ENCODE measurements at places on chromosomes 13 and 19. TPM values are rescaled to one million over a fixed set of nuclear protein-coding genes. Genes with fewer than 3 reads are reported as not detected.
A peak's percentile ranks its signal among the peaks of the same experiment; 100 is the strongest.

GRCh38 chr13:42021851-42022250, 26.6 kb upstream of the DGKH start:
- no peak for DNase-seq

DNA sequence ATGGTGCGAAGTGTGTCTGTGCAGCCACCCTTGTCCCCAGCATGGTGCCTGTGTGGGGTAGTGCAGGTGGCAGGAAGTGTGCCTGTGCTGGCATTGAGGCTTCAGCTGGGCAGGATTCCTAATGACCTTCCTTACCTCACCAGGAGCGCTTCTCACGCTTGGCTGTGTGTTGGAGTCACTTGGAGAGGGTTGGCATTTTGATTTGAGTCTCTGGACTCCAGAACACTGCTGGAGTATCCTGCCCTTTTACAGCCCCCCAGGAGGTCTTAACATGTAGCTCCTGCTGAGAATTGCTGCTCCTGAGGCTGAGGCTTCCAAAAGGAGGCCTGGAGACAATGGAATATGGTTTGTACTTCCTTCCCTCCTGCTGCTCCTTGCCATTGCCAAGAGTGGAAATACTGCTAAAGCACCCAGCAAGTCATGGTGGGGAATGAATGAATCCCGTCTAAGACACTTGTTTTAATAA, 87.1 kb downstream of the ARHGEF7 start:
- DNase-seq = no peak

GRCh38 chr13:54953786-54954185, 1925.2 kb downstream of the OLFM4 start:
- no peak for DNase-seq

DNA sequence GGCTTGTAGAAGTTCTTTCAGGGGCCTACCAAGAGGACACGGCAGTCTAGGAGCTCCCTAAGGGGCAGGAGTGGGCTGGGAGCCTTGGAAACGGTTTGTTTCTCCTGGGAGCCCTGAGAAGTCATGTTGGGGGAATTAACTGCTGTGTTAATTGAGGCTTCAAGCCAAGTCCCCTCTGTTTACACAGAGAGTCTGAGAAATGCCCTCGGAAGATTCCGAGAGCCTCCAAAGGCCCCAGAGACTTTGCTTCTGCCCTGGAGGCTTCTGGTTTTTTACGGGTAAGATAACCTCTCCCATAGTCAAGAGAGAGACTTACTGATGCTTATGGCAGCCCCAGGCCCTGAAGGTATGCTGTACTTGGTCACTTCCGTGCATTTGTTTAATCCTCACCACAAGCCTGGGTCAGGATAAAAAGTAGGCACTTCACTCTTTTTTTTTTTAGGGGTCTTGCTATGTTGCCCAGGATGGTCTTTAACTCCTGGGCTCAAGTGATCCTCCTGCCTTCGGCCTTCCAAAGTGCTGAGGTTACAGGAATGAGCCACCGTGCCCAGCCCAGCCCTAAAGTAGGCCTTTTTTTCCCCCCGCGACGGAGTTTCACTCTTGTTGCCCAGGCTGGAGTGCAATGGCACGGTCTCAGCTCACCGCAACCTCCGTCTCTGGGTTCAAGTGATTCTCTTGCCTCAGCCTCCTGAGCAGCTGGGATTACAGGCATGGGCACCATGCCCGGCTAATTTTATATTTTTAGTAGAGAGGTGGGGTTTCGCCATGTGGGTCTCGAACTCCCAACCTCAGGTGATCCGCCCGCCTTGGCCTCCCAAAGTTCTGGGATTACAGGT, 15.2 kb downstream of the IER2 start:
- DNase-seq = no peak

GRCh38 chr19:2524840-2525723, 49.2 kb downstream of the GADD45B start:
- peak; percentile 75 for DNase-seq

DNA sequence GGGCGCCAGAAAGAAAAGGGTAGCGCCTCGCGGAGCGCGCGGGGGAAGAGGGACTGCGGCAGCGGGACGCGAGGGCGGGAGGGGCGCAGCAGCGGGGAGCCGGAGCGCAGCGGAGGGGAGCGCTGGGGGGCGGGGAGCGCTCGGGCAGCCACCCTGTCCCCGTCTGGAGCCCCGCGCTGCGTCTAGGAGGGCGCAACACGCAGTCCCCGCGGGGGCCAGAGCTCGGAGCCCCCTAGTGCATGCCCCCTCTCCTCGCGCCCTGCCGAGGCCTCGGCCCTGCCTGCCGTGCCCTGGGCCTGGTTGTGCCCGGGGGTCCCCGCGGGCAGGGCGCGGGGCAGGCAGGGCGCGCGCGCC, 37.9 kb downstream of the SOX1 start:
- DNase-seq = no peak

DNA sequence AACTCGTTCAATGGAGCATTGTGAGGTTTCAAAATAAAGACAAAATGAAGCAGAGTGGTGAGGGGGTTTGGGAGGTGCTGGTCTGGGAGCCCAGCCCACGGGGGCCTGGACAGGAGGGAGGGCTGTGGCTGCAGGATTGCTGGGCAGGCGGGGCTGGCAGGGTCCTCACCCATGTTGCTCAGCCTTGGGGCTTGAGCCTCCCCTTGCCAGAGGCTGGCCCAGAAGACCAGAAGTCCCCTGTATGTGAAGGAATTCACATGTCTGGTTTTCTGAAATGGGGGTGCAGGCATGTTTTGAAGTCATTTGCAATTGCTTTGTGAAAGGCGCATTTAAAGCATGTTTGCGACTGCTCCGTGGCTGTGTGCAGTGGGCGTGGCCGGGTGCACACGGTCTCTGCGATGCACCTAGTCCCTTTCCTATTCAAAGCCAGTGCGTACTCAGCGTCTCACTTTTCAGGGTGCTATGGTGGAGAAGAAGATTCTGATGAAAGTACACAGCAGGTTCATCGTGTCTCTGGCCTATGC, 2.3 kb downstream of the GRK1 start:
- DNase-seq = no peak

DNA sequence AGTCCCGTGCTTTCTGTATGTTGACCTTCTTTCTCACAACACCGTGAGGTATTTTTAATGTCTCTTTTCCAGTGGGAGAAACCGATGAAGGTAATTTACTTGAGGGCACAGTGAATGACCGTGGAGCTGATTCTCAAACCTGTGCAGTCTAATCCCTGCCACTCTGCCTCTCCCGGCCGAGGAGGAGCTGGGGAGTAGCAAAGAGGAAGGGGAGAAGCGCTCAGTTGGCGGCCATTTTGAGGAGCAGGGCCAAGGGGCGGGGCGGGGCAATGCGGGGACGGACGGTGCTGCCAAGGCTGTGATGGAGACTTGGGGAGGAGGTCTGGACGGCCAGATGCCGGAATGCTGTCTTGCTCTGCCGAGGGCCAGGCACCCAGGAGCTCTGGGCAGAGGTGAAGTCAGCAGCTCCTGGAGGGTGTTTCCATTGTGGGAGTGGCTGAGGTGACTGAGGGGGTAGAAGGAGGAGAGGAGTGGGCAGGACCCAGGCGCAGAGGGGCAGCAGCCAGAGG, 12.4 kb upstream of the RANBP3 start:
- DNase-seq = no peak

GRCh38 chr19:12983542-12984142, 11.6 kb upstream of the NFIX start:
- peak; percentile 70 for DNase-seq

DNA sequence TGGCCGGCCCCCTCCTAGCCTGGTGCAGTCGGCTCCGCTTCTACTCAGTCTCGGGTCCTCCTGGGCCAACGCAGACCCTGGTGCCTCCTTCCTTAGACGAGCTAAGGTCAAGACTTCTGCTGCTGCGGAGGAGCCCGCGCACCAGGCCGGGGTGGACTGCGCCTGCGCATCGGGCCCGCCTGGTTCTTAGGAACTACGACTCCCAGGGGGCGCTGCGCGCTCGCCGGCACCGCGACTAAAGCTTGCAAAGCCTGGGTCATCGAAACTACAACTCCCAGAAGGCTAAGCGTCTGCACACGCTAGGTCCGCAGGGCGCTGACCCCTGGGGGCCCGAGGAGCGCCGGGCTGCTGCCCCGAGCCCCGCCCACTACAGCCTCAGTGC, at the start of gene ZNF835:
Gene ZNF835, minus strand, starts transcription at position 145 of the 382 bp plus-strand sequence. CDS start 6,559 bp downstream, outside the sequence.
- DNase-seq = no peak

- no peak for DNase-seq
Measured at GRCh38 chr19:35944556-35944955, 8.4 kb downstream of the LRFN3 start.

- peak; percentile 82 for DNase-seq
Measured at GRCh38 chr19:46288896-46289588, 7.8 kb upstream of the HIF3A start.

- no peak for DNase-seq
Measured at GRCh38 chr19:12680034-12680433, 1.6 kb downstream of the DHPS start.

GRCh38 chr19:8242211-8242821, 33.1 kb downstream of the CERS4 start:
- DNase-seq = no peak

DNA sequence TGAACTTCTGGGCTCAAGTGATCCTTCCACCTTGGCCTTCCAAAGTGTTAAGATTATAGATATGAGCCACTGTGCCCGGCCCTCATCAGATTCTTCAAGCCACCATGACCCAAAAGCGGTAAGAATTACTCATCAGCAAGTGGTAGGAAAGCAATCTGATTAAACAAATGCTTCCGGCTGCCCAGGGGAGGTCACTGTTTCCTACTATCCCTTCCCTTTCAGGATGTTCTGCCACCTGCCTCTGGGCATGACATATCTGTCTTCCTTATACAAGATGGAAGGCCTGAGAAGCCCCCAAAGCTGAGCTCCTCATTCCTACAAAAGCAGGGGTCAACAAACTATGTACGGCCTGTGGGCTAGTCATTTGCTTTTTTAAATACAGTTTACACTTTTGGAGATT, 7.0 kb downstream of the ABHD8 start:
- DNase-seq = peak; percentile 36

DNA sequence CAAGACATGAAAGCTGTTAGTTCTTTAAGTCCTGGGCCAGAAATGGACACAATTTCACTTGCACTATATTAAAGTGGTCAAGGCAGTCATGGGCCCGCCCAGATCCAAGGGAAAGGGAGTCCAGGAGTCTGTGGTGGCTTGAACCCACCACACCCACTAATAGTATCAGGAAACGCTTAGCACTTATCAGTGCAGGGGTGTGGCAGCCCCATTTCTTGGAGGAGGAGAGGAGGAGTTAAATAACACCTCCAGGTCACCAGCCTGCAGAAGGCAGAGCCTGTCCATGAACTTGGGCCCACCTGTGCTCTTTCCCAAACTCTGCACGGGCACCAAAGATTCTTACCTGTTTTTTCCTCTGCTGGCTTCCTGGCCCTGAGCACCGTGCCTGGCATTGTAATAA, 5.4 kb upstream of the NTN5 start:
- no peak for DNase-seq

- no peak for DNase-seq
Measured at GRCh38 chr13:84263354-84264069, 381.2 kb upstream of the SLITRK1 start.

DNA sequence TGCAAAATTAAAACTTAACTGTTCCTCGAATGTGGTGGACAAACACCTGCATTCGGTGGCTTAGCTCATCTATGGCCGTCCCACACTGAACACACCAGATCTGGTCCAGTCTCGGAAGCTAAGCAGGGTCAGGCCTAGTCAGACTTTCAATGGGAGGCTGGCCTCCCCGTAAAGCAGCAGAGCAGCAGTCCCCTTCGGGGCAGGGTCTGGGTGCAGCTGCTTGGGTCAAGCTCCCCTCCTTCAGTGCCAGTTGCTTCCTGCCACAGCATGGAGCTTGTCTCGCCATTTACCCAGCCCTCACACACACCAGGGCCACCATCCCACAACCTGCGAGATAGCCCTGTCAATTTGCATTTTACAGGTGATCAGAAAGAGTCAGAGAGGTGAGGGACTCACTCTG, 93.2 kb downstream of the TUBA3C start:
- DNase-seq = no peak

DNA sequence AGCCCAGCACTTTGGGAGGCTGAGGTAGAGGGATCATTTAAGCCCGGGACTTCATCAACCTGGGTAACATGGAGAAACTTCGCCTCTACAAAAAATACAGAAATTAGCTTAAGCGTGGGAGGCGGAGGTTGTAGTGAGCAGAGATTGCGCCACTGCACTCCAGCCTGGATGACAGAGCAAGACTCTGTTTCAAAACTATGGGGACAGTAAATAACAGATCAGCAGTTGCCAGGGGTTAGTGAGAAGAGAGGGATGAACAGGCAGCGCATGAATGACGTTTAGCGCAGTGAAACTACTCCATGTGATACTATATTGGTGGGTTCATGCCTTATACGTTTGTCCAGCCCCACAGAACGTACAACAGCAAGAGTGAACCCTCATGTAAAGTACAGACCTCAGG, 7.1 kb upstream of the ICAM3 start:
- DNase-seq = peak; percentile 25

- DNase-seq = peak; percentile 39
Measured at GRCh38 chr13:74132152-74132775, 1.9 kb downstream of the KLF12 start.

DNA sequence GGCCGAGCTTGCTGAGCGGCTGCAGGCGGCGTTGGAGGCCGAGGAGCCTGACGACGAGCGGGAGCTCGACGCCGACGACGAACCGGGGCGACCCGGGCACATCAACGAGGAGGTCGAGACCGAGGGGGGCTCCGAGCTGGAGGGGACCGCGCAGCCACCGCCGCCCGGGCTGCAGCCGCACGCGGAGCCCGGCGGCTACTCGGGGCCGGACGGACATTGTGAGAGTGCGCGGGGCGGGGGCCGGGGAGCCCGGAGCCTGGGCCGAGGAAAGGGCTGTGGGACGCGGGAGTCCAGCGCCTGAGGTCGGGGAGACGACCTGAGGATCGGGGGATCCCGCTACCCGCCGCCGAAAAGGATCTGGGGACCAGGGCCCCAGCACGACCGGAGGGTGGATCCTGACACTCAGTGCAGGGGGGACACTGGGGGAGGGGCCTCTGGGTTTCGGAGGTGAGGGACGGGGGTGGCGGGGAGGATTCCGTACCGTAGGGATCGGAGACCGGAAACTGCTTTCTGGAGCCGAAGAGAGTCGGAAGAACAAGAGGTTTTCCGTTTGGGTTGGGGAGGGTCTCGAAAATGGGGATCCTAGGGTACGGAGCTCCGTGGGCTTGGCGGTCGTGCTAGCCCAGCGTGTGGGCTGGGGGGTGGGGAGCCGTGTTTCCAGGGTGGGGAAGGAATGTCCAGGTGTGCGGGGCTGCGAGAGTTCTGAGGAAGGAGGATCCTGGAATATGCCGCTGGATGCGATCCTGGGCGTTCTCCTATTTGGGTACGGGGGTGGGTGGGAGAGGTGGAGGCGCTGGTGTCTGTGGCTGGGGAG, 616 bp downstream of the HNRNPUL1 start:
- DNase-seq = peak; percentile 34

Gene SULT2B1
- polyA plus RNA-seq = not detected

Gene NEK3
- 7.5 TPM for polyA plus RNA-seq

Gene LINGO3
- polyA plus RNA-seq = not detected

Gene ZNF534
- not detected for polyA plus RNA-seq

Gene CYP2A7
- not detected for polyA plus RNA-seq

Gene KLK11
- polyA plus RNA-seq = not detected

Gene IGFL1
- polyA plus RNA-seq = not detected

Gene PTPRS
- polyA plus RNA-seq = 51.9 TPM

Gene ZBTB32
- not detected for polyA plus RNA-seq

Gene NTF4
- polyA plus RNA-seq = 0.09 TPM

Gene TMEM59L
- polyA plus RNA-seq = 5.9 TPM

Gene CEACAM7
- polyA plus RNA-seq = not detected

All from IMR-90 (cell line).